ENCODE measurements at places on chromosomes 12 and 14. TPM values are rescaled to one million over a fixed set of nuclear protein-coding genes. Genes with fewer than 3 reads are reported as not detected.

PLEKHD1 gene
- total RNA-seq = 0.07 TPM

SMOC1 gene
- 0.14 TPM for total RNA-seq

RTL1 gene
- total RNA-seq = not detected

TAMALIN gene
- 45.2 TPM for total RNA-seq

All from thoracic aorta endothelial cell (primary cell).